NCI-H510A (cell line): ENCODE measurements at places on chromosomes 1 and 21.

DNA sequence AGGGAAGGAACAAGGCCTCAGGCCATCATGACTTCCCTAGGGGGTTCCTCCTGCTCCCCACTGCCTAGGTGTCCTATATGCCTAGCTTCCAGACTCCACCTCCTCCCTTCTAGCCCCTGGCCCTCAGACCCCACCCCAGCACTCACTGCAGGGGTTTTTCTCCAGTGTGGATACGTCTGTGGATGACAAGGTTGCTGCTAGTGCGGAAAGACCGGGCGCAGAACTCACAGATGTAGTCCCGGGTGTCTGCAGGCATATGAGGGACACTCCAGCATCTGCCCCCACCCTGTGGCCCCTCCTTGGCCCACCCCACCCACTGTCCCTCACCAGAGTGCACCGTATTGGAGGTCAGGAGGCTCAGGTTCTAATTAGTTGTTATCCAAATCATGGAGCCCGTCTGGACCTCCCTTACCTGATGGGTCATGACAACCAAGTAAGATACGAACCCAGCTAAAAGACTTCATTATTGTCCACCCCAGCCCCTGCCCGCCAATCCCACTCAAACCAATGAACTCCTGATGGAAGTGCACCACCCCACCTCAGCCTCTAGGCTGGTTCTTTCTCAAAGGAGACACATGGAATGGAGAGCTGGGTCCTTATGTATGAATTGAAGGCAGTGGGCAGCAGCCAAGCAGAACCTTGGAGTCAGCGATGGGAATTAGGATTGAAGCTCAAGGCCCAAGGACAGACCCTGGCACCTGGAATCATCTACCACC, 8.2 kb downstream of the ZNF692 start:
- DNase-seq = no peak

GRCh38 chr1:74423471-74423870, 88.9 kb downstream of the LRRC53 start:
- no peak for DNase-seq

DNA sequence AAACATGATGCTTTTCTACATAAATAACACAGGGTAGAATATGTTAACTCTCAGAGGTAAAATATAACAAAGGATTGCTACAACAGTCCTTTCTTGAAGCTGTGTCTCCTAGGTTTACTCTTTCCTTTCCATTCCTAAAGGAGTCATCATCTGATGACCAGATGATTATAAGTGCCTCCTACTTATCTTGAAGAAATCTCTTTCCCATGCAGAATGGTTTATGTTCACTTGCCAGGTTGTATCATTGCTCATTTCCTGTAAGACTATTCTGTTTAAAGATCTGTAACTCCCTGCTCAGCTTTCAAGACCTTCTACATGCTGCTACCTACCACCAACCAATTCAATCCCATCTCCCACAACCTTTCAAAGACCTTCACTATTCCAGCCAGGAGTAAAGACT, 51.5 kb upstream of the PTCH2 start:
- DNase-seq = no peak

DNA sequence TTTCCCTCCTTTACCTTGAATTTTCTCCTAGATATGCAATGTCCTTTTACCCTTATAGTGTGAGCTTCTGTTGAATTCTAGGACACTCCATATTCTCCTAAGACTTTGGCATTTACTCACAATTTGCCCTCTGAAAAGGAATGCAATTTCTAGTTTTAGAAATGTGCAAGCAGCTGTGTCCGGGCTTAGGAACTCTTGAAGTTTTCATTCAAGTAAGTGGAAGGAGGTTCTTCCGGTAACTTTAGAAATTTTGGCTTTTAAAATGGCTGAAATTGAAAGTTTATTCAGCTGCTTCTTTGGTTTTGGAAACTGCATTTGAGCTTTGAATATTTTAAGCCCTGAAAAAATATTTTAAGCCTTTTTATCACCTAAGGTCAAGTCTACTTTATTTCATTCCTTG, 56.3 kb downstream of the DPH5 start:
- DNase-seq = no peak

DNA sequence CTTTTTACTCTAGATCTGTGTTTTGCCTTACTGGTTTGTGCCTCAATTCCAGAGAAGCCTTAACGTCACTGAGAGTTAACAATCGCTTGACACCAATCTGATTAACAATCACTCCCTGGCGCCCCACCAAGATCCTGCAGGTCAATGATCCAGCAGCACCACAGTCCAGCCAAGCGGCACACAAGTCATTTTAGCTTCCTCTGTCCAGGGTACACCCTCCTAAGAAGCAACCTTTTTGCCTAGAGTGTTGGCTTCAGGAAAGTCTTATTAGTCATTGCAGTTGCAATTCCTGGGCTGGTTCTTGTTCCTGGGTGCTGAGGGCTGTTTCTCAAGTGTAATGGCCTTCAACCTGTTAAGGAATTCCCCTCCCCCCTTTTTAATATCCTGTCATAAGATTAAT, 323.0 kb upstream of the USP25 start:
- DNase-seq = no peak

GRCh38 chr1:160125746-160126145, 10.2 kb downstream of the ATP1A2 start:
- DNase-seq = no peak

- no peak for DNase-seq
These were observed 776 bp downstream of the ITSN1 start for GRCh38 chr21:33642896-33643657.

GRCh38 chr1:29501227-29501976, 265.1 kb downstream of the PTPRU start:
- no peak for DNase-seq

- DNase-seq = no peak
These were observed 86.9 kb downstream of the KCNJ15 start for GRCh38 chr21:38343691-38344090.

- no peak for DNase-seq
These were observed 43.7 kb upstream of the PPP2R5A start for GRCh38 chr1:212241501-212241900.

DNA sequence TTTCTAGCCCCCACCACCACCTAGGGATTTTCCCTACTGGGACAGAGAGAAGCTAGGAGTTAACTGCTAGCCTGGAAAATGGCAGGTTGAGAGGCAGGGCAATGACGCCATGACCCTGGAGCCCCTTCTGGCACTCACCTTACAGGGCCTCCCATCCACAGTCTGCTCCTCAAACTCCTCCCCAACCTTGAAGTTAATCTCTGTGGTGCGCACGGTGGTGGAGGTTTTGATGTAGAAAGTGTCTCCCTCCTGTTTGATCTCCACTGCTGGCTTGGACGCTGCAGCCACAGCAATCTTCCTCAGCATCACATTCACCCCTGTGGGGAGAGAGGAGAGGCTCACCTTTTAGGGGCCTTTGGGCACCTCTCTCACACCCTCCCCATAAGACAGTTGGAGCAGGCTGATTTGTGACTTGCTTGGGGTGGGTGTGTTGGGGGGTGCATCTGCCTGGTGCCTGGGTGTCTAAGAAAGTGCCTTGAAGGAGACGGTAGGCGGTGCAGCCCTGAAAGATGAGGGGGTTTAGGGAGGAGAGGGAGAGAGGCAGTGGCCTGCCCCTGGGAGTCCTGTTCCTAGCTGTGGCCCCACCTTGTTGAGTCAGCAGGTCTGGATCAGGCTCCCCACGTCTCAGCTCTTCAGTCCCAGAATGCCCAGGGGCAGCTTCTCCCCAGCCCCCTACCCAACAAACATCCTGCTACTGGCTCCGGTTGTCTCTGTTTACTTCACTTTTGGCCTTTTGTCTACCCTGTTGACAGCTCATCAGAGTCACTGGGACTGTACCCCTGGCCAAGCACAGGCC, 4.4 kb downstream of the CRABP2 start:
- no peak for DNase-seq

DNA sequence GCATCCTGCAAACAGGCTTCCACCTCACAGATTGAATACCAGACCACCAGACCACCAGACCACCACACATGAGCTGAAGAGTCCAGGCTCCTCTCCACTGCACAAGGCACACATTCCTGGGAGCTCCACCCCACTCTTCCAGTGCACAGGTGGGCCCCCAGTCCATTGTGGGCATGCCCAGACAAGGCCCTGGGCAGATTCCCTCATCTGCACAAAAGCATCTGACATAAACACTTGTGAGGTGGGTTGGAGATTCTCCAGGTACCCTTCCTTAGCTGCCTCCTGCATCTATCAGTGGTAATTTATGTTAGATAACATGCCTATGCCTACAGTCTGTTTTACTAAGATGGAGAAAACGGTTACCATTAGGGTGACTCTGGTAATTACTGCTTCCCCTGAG, 11.6 kb upstream of the CTBS start:
- no peak for DNase-seq

DNA sequence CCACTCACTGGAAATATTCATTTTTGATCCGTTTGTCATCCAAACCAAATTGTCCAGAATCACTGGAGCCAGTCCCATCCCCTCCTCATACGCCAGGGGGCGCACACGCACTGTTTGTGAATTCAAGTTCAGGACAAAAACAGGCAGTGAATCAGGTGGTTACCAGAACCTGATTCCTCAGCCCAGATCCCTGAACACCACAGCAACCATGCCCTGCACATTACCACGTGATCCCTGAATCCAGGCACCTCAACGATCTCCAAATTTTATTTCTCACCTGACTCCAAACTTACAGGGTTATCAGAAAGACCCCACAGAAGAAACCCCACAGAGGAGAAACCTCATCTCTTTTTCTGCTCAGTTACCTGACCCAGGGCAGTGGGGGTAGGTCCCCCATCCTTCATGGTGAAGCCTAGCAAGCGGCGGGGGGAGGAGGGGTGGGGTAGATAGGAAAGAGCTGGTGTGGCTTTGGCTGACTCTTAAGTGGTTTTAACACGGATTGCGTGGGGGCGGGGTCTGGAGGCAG, 1.4 kb upstream of the PTPRF start:
- peak; percentile 99 for DNase-seq

GRCh38 chr1:205147191-205147835, 25.5 kb upstream of the RBBP5 start:
- DNase-seq = no peak

DNA sequence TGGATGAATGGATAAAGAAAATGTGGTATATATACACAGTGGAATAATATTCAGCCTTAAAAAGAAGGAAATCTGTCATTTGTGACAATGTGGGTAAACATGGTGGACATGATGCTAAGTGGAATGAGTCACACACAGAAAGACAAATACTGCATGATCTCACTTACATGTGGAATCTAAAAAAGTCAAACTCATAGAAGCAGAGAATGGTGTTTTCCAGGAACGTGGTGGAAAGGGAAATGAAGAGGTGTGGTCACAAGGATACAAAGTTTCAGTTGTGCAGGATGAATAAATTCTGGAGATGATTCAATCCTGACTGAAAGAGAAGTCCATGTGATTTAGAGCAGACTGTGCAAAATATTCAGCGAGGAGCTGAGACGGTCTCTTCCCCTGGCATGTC, 56.6 kb downstream of the RYR2 start:
- DNase-seq = no peak

DNA sequence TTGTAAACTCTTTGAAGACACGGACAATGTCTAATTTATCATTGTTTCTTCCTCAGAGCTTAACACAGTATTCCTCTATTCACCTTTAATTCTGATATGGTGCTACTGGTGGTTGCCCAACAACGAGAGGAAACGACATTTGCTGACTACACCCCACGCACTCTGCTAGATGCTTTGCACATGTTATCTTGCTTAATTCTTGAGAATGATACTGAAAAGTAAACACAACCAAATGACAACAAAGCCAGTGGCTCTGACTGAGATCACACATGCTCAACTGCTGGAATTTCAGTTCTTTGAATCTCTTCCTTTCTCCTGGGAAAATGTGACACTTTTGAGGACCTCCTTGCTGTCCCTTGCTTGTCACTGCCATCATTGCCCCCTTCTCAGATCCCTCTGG, 37.2 kb upstream of the DDAH1 start:
- no peak for DNase-seq

GRCh38 chr1:97640677-97641076, 280.2 kb downstream of the DPYD start:
- no peak for DNase-seq

DNA sequence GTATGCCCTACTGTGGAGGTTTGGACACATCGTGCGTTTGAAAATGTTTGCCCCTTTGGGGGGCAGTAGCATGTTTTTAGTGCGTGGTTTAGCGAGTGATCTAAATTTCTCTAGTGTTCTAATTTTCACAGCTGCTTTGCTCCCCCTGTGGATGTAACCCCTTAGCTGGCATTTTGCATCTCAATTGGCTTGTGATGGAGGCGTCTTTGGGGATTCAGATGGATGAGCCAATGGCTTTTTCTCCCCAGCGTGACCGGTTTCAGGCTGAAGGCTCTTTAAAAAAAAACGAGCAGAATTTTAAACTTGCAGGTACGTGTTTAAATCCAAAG, 836 bp downstream of the CDC7 start:
- peak; percentile 69 for DNase-seq

- no peak for DNase-seq
These were observed 50.1 kb downstream of the BRWD1 start for GRCh38 chr21:39263372-39263771.

DNA sequence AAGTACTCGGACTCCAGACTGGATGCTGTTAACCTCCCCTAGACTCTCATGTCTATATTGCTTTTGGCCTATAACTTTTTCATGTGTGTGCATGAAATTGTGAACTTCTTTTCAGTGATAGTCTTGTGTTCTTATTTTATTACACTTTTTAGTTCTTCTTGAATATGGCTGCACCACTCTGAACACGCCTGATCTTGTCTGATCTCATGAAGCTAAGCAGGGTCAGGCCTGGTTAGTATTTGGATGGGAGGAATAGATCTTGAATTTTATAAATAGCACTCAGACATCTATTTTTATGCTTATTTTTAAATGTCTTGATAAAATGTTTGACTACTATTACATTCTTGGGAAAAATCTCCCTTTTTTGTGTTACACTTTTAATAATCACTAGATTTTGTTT, 22.4 kb downstream of the TCP10L start:
- DNase-seq = no peak

- no peak for DNase-seq
These were observed 25.2 kb upstream of the PCBP3 start for GRCh38 chr21:45618287-45618686.

- no peak for DNase-seq
These were observed 108.2 kb downstream of the DIRAS3 start for GRCh38 chr1:67942274-67942673.
